Small intestine (tissue), 16 donors: ENCODE measurements at places on chromosomes 3 and 15.
A peak's percentile ranks its signal among the peaks of the same experiment; 100 is the strongest.

- no peak for DNase-seq
Measured at GRCh38 chr3:168116279-168116678, 20.6 kb upstream of the GOLIM4 start.

DNA sequence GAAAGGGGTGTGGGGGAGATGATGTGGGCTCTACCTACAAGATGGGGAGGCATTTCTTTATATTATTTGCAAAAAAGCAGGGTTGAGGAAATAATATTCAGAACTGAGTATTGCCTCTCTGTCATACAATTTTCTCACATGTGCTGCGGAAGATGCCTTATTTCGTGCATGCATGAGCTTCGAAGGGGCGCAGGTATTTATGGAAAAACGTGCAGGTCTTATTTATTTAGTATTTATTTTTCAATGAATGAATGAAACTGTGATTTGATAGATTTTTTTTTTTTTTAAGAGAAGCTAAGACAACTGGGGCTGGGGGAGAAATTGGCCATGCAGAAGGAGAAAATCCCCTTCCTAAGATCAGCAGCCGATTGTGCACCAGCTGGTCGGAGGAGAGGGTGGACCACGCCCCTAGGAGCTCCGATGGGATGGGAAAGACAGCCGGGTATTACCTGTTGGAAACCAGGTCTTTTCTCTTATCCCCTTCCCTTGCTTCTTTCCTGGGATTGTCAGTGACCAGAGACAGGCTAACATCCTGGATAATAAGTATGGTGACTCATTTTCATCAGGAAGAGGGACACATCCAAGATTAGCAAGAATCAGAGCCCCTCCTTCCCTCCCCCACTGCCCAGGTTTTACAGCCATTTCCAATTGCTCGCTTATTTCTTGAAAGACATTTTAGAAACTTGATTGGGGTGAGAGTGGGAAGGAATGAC is 875 bp downstream of the GAP43 start:
- DNase-seq: no peak

DNA sequence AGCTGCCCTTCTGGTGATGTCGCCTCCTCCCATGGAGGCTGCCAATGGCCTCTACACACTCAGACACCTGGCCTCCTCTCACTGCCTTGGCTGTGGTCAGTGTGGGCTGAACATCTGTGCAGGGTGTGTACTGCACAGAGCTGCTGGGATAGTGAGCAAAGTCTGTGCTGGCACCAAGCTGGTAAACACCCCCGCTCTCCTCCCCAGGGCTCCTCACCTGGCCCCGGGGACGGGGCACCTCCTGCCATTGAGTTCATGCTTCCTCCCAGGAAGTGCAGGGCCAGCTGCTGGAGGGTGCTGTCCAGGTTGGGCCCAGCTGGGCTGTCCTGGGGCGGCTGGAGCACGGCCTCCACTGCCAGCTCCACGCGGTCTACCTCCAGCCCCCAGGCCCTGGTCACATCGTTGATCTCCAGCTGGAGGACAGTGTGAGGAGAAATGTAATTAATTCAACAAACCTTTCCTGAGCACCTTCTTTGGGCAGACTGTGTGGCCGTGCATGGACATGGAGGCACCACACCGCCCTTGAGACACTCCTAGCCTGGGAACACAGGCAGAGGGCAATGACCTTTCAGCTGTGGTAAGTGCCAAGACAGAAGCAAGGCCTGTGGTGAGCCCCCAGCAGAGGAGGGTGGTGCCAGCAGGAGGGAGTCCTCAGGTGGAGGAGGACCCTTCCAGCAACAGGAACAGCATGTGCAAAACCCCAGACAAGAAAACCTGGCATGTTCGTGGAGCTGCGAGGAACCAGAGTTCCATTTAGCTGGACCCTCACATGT is 6.8 kb downstream of the STOML1 start:
- DNase-seq: no peak

DNA sequence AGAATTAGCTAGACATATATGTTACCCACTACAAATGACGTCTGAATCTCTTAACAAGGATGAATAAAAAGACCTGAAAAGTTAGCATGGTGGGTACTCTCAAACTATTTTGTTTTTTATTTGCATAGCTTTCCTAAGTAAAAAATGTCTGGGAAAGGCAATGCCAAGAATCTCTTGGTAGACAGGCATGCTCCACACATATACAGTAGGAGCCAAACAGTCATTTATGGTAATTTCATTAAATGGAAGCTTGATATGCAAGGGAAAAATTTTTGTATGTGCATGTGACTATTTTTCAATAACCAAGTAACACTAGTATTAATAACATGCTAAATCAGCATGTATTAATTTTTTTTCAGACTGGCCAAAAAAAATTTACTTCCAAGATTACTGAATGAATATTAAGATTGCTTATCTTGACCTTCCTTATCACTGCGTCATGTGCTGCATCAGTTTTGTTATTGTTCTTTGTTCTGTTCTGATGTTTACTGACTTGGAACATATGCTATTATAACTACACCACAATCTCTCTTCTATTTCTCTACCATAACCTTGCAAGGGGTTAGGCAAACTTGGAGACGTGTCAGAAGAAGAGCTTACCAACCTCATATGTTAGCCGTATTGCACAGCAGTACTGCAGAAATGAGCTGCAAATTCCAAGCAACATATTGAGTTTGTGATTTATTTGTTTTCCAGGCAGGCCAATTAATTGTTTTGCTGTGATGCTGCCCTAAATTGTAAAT is 255.3 kb downstream of the RBMS3 start:
- DNase-seq: no peak

DNA sequence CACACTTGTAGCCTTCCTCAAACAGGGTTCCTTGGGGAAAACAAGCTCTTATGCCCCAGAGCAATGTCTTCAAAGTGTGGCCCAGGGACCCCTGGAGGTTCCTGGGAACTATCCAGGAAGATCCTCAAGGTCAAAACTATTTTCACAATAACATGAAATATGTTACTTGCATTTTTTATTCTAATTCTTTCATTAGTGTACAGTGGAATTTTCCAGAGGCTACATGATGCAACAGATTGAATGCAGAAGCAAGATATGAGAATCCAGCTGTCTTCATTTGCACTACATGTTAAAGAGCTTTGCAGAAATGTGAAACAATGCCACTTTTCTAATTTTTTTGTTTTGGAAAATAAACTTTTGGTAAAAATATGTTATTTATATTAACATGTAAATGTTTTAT is 190.9 kb downstream of the SLC9A9 start:
- no peak for DNase-seq

GRCh38 chr15:29924750-29925149 is 102.5 kb upstream of the TJP1 start:
- peak; percentile 74 for DNase-seq

DNA sequence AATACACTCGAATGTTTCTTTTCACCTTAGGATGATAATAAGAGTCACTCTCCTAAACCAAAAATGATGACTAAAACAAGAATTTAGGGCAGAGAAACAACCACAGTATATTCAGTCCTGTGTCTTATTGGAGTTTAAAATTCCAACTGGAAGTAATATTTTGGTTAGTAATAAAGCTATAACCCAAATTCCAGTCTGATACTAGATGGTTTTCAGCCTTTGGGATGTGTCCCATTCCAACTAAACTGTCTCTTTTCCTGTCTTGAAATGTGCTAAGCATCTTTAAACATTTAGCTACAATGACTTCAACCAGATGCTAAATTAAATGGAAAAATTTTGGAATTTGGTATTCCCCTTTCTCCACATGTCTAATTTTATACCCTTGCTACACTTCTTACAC is 510.0 kb downstream of the ROBO1 start:
- DNase-seq: no peak

DNA sequence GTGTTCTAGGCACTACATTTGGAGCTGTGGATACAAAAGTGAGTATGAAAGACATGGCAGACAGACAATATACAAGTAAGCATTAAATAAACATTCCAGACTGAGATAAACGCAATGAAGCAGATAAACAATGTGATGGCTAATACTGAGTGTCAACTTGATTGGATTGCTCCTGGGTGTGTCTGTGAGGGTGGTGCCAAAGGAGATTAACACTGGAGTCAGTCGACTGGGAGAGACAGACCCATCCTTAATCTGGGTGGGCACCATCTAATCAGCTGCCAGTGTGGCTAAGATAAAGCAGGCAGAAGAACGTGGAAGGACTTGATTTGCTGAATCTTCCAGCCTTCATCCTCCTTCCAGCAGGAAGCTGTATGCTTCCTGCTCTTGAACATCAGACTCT is 77.2 kb downstream of the CADPS start:
- peak; percentile 43 for DNase-seq
